HuH-7.5 (cell line): ENCODE measurements at places on chromosomes 6 and 20.
A peak's percentile ranks its signal among the peaks of the same experiment; 100 is the strongest.

- DNase-seq = peak; percentile 50
These were observed 42.7 kb upstream of the GCNT2 start for GRCh38 chr6:10478187-10479040.

GRCh38 chr20:31759836-31760518 is 20.9 kb downstream of the TPX2 start:
- DNase-seq = no peak

DNA sequence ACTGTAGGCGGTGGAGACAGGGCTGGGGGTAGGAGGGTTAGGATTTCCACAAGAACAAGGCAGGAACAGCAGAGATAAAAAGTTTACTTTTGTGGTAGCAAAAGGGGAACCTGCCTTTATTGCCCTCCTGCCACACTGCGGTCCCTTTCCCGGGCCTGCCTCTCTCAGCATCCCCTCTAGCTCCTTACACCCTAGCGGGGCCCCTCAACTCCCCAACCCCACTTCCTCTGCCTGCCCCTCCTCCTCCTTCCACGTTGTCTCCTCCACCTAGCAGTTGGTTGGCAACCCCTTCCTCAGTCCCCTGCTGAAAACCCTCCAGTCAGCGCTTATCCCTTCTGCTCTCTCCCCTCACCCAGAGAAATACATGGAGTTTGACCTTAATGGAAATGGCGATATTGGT is 714 bp downstream of the AIF1 start:
- no peak for DNase-seq

- no peak for DNase-seq
These were observed 91.9 kb upstream of the TMEM30A start for GRCh38 chr6:75376347-75377024.

DNA sequence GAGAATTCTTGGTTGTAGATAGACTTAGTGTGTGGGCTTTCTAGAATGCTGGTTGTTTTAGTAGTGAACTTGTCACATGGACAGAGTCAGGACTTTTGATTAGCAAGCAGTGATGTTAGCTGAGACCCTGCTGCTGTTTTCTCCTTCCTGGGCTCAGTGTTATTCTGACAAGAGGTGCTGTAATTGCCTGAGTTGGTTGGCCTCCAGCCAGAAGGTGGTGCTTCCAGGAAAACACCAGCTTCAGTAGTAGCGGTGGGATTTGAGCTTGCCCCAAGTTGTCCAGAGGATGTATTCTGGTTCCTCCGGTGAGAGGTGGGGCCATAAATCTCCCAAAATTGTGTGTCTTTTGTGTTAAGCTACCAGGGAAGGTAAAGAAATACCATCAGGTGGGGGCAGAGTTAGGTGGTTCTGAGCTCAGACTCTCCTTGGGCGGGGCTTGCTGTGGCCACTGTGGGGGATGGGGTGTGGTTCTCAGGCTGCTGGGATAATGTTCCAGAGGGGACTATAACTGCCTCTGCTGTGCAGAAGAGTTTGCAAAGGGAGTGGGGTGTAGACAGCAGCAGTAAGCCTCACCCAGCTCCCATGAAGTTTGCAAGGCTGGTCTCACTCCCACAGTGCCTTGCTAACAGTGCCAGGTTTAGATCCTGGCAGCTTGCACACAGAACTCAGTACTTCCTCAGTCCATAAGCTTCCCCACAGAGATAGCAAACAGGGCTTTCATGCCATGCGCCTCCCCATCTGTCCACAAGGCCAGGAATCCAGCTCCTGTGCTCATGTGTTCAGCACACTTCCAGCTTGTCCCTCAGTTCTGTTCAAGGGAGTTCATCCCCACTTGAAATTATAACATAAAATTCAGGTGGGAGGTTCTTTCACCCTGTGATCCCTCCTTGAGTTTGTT is 278.4 kb upstream of the PTCHD4 start:
- no peak for DNase-seq

DNA sequence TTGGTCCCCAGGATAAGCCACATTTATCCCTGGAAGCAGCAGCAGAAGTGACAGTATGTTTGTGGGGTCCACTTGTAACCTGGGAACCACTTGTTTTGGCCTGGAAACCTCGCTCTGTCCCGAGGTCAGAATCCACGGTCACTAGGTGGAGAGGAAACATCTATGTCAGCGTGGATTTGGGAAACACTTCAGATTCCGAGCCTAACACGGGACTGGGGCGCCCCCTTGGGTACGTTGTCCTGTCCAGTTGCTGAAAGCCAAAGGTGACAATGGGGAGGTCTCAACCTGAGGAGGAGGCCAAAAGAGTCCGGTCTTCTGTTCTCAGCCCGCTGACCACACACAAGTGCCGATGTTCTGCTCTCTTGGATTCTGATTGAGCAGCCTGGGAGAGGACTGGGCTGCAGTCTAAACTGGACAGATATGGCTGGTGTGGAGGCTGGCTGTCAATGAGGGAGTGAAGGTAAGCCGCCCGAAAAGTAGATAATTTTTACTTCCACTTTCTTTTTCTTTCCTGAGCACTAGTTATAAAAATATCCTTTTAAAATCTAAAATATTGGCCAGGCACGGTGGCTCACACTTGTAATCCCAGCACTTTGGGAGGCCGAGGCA is 4.9 kb upstream of the ZFP57 start:
- no peak for DNase-seq

DNA sequence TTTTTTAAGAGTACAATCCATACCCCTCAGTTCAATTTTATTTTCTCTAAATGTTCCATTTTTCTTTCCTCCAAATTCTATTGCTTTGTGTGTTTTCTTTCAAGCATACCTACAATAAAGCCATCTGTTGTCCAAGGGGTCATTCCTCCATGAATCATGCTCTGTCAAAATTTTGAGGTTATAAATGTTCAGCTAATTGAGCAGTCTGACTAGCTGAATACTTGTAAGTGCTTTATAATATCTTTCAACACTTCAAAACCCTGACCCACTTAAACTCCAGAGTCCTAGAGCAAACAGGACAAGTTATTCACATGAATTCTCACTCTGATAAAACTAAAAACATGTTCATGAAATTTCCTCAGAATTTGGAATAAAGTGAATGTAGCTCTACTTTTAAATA is 33.4 kb upstream of the EYA4 start:
- DNase-seq = no peak

GRCh38 chr6:116467514-116467913 is 6.3 kb downstream of the CALHM6 start:
- DNase-seq = no peak

DNA sequence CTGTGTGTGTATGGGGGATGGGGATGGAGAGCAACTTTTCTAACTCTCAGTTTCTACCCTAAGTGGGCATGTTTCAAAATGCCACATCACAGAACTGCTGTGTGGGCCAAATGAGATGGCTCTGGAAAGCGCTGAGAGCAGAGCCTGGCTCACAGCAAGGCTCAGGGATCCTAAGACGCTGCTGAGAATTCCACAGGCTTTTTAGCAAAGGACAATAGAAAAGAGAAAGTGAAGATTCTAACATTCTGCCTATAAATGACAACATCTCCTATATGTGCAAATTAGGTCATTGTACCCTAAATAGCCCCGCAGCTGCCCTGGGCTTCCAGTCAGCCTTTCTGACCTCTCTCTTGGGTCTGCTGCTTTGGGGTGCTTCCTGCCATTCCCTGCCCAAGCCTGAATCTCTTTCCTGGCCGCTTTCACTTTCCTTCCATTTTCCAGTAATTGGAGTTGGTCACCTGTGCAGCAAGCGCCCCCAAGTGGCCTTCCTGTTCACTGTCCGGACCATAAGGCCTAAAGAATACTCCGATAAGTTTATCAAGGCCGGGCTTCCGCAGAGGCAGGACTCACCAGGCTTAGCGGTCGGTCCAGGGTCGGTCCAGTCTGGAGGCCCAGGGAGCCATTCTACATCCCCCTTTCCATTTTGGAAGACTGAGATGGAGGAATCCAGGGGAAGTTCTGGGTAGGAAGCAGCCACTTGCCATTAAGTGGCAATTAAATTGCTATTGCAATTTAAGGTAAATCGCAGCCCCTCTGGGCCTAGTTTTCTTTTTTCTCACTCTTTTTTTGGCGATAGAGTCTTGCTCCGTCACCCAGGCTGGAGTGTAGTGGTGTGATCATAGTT is 6.7 kb upstream of the DDR1 start:
- DNase-seq = peak; percentile 78

- DNase-seq = no peak
These were observed 141.9 kb upstream of the NEDD9 start for GRCh38 chr6:11374036-11375010.

DNA sequence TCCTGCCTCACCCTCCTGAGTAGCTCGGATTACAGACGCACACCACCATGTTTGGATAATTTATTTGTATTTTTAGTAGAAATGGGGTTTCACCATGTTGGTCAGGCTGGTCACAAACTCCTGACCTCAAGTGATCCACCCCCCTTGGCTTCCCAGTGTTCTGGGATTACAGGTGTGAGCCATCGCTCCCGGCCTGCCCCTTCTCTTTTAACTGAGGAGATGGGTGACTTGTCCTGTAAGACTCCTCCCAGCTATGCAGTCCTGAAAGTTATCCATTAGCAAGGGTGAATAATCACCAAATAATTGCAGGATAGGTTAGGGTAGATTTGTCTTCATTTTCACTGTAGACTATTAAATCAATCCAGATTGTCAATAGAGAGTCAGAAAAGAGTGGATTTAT is 40.5 kb upstream of the JARID2 start:
- no peak for DNase-seq

GRCh38 chr20:15756002-15756753 is 817.1 kb downstream of the KIF16B start:
- DNase-seq = no peak

GRCh38 chr20:60108397-60108796 is 150.2 kb downstream of the CDH26 start:
- no peak for DNase-seq

DNA sequence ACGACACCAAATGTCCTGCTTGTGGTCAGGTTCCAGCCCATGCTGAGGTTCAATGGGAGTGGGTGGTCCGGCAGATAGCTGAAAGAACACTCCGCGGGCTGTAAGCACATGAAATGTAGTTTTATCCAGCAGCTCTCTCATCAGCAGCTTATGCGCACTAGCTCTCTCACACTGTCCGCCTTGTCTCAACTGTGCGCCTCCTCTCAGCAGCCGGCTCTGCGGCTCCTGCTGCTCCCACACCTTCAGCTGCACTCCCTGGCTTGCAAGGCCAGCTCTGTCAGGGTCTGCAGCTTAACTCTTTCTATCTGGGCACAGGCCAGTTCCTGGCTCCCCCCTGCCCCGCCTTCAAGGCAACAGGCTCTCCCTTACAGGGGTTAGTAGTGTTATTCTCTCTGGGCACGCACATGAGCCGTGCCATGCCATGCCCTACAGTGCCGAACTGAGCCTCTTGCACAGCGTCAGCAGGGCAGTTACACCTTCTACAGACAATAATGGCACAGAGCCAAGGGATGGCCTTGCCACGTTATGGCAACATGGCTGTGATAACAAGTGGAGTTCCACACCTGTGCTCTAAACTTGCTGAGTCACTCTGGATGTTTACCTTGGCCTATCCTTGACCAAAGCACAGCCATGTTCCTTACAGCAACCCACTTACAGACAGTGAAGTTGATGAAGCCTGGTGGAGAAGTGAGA is 84.0 kb upstream of the LRFN2 start:
- no peak for DNase-seq

GRCh38 chr20:48478370-48478769 is 349.4 kb downstream of the PREX1 start:
- no peak for DNase-seq

GRCh38 chr20:50865114-50865513 is 66.1 kb downstream of the ADNP start:
- no peak for DNase-seq

DNA sequence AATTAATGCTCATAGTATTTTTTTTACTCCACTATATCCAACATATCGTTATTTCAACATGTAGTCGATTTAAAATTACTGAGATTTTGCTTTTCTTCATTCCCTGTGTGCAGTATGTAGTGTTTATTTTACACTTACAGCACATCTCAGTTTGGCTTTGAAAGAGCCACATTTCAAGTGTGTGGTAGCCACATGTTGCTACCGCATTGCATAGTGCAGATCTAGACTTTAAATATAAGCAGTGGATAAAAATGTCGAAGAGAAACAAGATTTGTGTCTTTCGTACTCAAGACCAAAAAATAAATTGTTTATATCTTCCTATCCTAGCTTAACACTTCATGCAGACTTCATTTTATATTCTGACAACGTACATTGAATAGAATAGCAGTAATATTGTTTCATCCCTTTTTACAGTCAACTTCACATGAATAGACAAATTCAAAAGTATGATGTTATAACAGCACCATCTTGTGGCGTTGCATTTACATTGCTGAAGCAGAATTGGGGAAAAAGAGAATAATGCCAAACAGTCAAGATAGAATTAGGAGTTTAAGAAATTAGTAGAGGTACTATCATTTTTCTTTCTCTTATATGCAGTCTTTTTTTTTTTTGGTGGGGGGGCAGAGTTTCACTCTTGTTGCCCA is 29.9 kb downstream of the FBXO5 start:
- no peak for DNase-seq

- no peak for DNase-seq
These were observed 6.6 kb upstream of the ZNF831 start for GRCh38 chr20:59157064-59157463.

- DNase-seq = no peak
These were observed 8.5 kb downstream of the AP5S1 start for GRCh38 chr20:3828798-3829197.

DNA sequence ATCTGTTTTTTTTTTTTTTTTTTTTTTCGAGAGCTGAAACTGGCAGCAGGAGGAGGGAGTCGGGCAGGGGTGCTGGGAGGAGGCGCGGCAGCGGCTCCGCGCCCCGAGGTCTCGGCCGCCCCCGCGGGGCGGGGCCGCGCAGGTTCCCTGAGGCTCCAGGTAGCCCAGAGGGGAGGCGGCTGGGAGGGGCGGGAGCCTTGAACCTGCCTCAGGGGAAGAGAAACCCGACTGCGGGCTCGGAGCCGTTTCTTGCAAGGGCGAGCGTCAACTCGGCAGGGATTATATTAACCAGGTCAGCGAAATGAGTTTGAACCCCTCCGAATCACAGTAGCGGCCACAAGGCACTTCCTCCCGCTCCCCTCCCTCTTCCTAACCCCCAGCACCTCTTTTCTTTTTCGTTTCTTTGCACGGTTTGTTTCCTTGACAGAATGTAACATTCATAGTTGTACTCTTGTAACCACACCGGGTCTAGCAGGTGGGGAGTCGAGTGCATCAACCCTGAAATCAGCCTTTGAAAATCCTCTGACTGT is 2.0 kb downstream of the MYB start:
- peak; percentile 32 for DNase-seq

DNA sequence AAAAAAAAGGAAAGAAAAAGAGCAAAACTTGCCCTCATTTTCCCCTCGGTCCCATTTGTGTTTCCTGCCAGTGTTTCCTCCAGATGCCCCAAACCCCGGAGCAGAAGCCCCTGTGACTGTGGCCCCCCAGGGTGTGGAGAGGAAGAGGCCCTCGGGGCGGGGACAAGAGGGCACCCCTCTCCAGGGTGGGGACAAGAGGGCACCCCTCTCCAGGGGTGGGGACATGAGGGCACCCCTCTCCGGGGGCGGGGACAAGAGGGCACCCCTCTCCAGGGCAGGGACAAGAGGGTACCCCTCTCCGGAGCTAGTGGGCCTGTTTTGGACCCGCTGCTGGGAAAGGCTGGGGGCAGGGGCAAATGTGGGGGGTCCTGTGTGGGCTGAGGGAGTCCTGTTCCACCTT is 13.1 kb downstream of the MYT1 start:
- DNase-seq = no peak
